GM12864 (cell line): ENCODE measurements at places on chromosomes 1 and 21.

- no peak for DNase-seq
These were observed 68.9 kb downstream of the IFI44 start for GRCh38 chr1:78718566-78718965.

- DNase-seq = no peak
These were observed 111.4 kb downstream of the HLX start for GRCh38 chr1:220990427-220991339.

DNA sequence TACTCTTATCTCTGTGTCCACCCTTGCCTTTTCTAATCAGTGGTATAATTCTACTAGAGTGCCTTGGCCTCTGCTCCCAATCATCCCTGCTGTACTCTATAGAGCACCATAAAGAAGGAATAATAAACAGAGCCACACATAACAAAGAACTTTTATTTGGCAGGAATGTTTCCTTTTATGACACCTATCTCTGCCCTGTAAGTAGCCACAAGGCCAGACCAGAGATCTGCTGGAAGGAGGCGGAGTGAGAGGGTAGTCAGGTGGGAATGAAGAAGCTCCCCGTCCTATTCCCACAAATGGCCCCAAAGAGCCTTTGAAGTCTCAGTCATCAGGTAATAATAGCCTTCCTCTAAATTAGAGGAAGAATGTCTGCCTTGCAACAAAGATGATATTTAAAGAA lies 32.7 kb downstream of the WLS start:
- DNase-seq = no peak

GRCh38 chr1:109658533-109659042 lies 2.7 kb downstream of the GSTM4 start:
- DNase-seq = no peak

DNA sequence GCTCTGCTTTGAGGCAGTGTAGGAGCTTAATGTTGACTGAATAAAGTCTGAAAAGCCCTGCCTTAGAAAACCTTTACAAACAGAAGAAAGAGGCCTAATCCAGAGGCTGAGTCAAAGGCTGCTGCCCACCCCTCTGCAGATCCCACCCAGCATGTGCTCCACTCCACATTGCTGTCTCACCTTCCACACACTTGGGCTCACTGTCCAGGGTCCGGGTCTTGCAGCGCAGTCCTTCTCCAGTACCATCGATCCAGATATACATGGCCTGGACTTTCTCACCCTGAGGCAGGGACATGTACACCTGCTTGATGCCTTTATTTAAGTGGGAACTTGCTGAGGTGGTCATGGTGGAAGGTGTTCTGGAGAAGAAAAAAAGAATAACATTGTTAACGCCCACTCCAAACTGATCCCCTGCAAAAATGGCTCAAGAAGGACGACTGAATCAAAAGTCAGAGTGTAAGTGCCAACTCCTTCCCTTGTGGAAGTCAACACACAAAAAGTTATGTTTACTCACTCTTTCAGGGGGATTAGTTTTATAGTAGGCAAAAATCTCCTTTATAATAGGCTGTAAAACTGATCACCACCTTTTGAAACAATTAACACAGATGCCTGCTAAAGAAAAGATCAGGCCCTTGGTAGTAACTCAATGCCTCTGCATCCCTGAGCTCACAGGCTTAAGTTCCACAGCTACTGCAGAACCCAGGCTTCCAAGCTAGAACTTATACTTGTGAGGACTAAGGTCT lies 3.0 kb downstream of the GLUL start:
- no peak for DNase-seq

DNA sequence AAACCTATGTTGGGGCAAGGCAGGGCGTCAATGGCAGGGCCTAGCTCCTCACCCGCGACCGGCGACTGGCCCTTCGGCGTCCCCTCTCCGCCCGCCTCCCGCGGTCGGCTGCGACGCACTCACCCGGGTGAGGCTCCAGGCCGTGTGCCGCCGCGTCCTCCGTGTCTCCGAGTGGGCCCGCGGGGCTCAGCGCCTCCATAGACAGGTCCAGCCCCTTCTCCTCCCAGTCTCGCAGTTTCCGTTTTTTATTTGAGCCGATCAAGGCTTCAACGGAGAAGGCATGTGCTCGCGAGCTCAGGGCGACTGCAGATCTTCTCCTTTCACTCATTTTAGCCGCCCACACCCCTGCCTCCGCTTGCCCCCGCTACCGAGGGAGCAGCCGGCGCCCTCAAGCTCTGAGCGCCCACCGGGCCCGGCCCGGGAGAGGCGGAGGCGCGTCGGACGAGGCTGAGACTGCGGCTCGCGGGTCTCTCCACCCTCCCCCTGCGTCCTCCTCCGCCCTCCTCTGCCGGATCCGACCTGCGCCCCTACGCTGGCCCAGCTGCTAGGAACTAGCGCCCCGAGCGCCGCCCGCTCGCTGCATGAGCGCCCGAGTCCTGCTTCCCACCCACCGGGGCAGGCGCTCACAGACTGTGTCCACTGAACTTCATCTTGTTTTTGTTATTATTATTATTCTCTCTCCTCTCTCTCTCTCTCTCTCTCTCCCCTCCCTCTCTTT lies 516 bp downstream of the TBX15 start:
- no peak for DNase-seq

DNA sequence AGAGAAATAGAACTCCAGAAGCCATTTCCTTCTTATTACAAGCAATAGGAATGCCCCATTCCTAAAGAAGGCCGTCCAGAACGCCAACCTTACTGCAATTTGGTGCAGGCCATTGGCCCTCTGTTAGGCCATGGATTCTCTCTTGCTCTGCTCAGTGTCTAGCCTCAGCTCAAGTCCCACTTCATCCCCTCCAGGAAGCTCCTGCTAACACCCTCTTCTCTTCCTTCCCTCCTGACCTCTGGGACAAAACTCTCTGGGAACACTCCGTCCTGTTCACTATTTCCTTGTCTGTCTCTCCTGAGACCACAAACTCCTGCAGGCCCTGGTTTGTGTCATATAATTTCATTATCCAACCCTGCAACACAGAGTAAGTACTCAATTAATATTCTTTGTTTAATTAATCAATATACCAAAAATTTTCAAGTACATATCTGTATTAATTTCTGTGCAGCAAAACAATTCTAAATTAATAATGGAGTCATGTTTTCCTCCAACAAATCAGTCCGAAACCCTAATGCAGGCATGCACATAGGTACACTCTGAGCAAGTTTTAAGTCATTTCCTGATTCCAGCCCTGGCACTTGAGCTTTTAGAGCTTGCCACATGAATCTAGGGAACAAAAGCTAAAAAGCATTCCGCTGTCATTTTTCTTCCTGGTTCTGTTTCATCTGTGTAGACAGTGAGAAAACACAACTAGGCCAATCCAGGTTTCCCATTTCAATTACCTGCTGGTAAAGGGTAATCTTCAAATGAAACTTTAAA lies 245.3 kb downstream of the SETD4 start:
- DNase-seq = no peak

DNA sequence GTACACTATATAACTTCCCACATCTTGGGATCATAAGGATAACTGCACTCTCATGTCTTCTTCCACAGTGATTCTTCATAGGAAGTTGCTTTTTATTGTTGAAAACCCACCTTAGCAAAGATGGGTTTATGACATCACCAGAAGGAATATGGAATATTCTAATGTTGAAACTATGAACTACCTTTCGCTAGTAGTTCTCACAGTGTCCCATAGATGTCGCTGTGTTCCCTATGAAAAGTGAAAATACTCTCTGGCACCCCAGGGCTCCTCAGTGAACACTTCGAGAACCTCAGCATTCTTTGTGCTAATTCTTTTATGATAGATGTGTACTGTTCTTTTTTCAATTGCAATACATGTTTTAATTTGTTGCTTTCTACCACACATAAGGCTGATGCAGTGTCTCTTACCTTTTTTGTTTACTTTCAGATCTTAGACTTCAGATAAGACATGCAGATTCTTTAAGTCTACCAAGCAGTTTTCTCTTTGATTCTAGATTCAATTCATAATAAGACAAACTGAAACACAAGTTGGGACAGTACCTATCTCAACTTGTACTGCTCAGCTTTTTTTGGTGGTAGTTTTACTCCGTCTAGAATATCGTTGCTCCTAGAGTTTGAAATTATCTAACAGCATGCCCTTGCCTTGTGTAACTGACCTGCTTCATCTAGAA lies 90.8 kb downstream of the GTF2B start:
- no peak for DNase-seq

DNA sequence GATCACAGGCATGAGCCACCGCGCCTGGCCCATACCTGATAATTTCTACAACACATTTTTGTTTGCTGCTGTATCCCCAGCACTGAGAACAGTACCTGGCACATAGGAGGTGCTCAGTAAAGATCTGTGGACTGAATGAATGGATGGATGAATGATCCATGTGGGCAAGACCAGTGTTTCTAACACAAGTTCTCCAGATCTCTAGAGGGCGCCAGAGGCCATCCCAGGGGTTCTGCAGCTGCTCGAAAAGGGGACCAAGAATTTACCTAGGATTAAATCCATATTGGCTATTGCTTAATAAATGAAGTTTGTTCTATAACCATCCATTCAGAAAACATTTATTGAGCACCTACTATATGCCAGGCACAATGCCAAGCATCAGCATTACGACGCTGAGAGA lies 167.7 kb downstream of the ACTL8 start:
- no peak for DNase-seq

DNA sequence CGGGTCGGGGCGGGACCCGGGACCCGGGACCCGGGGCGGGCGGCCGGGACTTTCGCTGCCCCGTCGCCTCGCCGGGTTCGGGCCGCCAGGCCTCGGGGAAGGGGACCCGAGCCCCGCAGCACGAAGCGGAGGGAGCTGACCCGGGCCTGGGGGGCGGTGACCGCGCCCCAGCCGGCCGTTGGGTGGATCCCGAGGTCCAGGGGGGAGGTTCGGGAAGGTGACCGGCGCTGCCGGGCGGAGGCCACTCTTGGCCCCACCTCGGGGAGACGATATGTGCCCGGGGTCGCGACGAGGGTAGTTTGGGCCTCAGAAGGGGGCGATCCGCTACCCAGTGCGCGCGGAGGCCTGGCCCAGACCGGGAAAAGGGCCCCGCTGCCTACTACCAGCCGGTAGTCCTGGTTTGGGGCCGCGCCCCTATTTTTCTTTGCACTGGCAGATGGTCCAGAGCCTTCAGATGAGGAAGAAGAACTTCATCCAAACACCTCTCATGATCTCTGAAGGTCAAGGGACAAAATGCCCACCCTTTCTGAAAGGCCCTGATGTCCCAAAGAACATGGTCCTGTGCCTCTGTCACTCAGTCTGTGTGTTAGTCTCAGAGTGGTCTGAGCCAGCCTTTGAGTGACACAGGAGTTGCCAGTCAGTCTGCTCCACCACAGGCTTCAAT lies 766 bp downstream of the AGO4 start:
- no peak for DNase-seq

DNA sequence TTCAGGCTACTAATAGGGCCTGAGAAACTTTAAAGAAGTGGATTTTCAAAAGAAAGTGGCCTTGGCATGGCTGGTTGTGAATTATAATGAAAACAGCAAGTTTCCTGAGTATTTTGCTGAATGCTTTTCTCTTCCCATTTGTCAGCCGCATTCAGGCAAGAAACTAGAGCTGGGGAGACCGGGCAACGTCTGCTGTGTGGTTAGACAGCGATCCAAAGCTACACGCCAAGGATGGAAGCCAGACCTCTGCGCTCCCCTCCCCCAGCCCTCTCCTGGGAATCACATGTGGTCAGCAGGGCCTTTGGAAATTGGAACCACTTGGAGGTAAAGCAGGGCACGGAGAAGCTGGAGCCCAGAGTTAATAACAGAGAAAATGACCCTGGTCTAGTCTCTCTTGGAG lies 114.1 kb upstream of the CD34 start:
- no peak for DNase-seq

- no peak for DNase-seq
These were observed 57.5 kb downstream of the ATP6V1G3 start for GRCh38 chr1:198483006-198483405.

- no peak for DNase-seq
These were observed 11.9 kb upstream of the ACTA1 start for GRCh38 chr1:229445828-229446227.

DNA sequence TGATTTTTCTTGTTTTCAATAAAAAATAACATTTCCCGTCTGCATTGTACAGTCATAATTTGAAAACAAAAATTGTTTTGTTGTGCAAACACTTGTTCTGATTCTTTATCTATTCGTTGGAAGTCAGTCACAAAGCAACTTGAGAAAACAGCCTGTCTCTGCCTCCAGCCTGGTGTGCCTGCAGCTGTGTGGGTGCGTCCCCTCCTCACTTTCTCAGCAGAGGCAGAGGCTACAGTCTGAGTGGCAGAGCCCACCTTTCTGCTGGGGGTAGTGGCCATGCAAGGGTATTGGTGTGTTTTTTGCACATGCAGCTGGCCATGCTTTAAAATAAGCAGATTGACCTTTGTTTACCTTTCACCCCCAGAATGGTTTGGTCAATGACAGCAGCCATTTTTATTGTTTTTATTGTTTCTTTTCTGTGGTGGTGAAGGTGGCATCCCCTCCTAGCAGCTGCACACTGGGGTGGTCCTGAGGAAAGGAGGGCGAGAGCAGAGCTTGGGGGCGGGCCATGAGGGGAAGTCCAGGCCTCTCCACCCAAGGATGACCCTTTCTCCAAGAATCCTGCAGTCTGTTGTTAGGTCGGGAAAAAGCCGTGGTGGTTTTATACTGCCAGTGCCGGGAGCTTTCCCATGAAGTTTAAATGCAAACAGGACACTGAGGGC lies 159.6 kb downstream of the PCBP3 start:
- no peak for DNase-seq

DNA sequence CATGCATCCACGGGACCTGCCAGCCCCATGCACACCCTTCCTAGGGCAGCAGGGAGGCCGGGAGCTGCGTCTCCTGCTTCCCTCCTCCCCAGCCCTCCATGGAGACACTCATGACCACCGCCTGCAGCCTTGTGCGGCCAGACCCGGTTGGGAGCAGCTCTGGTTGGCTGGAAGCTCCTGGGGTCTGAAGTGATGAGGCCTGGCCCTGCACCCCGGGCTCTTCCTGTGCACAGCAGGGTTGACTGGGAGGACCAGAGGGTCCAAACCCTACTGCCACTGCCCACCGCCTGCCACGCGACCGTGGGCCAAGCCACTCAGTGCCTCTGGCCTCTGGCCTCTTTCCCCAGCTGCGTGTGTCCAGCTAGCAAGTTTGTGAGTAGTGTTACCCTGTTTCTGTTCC lies 111.1 kb upstream of the COL6A1 start:
- DNase-seq = no peak

DNA sequence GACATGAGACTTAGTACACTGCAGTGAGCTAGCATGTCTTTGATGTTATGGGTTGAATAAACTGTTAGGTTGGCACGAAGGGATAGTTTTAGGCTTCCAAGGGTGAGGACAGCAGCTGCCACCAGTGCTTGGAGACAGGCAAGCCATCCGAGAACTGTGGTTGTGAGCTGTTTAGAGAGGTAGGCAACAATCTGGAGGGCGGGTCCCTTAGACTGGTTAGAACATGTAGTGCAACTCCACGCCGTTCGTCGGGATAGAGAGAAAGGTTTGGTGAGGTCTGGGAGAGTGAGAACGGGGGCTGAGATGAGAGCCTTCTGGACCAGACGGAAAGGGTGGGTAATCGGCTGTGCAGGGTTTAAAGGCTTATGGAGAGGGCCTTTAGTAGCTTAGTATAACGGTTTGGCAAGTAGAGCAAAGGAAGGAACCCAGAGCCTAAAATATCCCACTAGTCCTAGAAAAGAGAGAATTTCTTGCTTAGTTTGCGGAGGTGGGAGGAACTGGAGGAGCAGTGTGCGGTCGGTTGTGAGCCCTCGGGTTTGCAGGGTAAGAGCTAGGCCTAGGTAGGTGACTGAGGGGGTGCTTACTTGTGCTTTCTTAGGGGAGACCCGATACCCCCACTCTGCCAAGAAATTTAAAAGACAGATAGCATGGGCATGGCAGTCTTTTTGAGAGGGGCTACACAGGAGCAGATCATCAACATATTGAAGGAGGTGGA lies 72.8 kb downstream of the CNST start:
- no peak for DNase-seq
